ENCODE measurements at places on chromosomes 3 and 15. TPM values are rescaled to one million over a fixed set of nuclear protein-coding genes. Genes with fewer than 3 reads are reported as not detected.

The MFSD1 gene
- 150 TPM for total RNA-seq

The TOP2B gene
- total RNA-seq = 128 TPM

The P2RY14 gene
- 1.9 TPM for total RNA-seq

The TMEM207 gene
- total RNA-seq = not detected

The PODXL2 gene
- total RNA-seq = 2.6 TPM

The ARGFX gene
- not detected for total RNA-seq

The CELF6 gene
- total RNA-seq = 2.8 TPM

The NPAP1 gene
- 0.11 TPM for total RNA-seq

The CTXN2 gene
- total RNA-seq = not detected

The MIX23 gene
- total RNA-seq = 18.8 TPM

The AADACL2 gene
- total RNA-seq = not detected

The RTP3 gene
- total RNA-seq = not detected

The CHAC1 gene
- total RNA-seq = 2.2 TPM

The HYAL3 gene
- 2.8 TPM for total RNA-seq

The GATM gene
- total RNA-seq = 69.4 TPM

The SCN5A gene
- not detected for total RNA-seq

The MKRN3 gene
- total RNA-seq = 1.3 TPM

The CPEB1 gene
- 0.44 TPM for total RNA-seq

The GHSR gene
- not detected for total RNA-seq

The SLC12A8 gene
- 2.8 TPM for total RNA-seq

The ARHGEF3 gene
- total RNA-seq = 30.9 TPM

The POLQ gene
- total RNA-seq = 0.76 TPM

The CCDC9B gene
- total RNA-seq = 6.3 TPM

The ZNF197 gene
- total RNA-seq = 18.7 TPM

The ISG20 gene
- total RNA-seq = 70.5 TPM

Measured in spleen (tissue), 13 donors.